NCI-H2107 (cell line): ENCODE measurements at places on chromosomes 7 and 10.

GRCh38 chr10:98619446-98619845 is 172.7 kb upstream of the HPS1 start:
- no peak for DNase-seq

DNA sequence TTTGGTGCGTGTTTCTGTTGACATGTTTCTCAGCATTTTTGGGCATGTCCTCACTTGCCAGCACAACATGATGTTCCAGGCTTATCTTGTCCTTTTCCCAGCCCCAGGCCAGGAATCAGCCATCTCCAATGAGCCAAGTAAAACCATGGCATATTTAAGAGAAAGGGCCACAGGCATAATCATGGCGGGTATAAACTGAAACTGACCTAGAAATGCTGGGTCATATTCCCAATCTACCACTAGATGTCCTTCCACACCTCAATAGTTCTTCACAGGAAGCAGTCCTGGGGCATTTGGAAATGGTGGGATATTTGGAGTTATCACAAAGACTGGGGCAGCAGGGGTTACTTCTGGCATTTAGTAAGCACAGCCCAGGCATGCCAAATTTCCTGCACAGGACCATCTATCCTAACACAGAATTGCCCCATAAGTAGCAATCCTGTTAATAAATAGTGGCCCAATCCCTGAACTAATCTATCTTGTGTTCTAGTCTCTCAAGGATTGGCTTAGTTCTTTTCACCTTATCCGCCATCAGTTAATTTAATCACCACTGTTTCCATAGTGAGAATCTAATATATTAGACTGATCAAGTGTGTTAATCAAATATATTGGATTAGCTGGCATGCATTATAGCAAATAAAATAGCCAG is 101.6 kb downstream of the NPSR1 start:
- no peak for DNase-seq

DNA sequence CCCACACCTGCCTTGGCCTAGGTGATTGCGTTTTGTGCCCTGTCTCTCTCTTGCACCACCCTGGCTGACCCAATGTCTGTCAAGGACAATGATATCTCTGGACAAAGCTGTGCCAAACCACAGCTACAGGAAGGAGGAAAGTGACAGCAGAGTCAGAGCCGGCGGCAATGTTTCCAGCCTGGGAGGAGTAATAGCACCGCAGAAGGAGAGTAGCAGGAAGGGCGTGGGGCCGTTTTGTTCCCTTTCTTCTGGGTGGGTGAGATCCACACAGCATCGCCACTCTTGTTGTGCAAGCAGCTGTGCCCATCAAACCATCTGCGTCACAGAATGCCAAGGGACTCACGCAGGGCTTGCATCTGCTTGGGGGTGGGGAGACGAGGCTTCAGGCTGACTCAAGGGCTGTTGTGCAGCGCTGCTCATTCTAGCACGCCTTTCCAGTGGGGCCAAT is 341.6 kb upstream of the AUTS2 start:
- no peak for DNase-seq

GRCh38 chr10:99345350-99345749 is 16.2 kb downstream of the CNNM1 start:
- no peak for DNase-seq

GRCh38 chr7:143299840-143300239 is 11.7 kb downstream of the CASP2 start:
- DNase-seq: no peak

- no peak for DNase-seq
These were observed 70.0 kb upstream of the INSYN2A start for GRCh38 chr10:127266431-127266830.

DNA sequence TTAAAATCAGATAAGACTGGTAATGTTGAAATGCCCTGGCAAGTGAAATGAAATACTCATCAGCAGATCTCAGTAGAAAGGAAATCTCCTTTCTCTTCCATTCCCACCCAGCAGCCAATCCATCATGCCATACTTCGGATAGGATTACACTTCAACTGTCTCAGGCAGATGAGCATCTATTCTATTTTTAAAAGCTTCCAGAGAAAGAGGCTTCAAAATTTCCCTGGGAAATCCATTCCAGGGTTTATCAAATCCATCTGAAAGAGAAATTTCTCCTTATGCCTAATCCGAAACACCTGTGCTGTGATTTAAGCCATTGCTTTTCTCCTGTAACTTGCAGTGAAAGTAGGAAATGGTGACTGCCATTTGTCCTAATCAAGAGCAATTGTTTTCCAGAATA is 60.4 kb upstream of the RAPGEF5 start:
- DNase-seq: no peak

DNA sequence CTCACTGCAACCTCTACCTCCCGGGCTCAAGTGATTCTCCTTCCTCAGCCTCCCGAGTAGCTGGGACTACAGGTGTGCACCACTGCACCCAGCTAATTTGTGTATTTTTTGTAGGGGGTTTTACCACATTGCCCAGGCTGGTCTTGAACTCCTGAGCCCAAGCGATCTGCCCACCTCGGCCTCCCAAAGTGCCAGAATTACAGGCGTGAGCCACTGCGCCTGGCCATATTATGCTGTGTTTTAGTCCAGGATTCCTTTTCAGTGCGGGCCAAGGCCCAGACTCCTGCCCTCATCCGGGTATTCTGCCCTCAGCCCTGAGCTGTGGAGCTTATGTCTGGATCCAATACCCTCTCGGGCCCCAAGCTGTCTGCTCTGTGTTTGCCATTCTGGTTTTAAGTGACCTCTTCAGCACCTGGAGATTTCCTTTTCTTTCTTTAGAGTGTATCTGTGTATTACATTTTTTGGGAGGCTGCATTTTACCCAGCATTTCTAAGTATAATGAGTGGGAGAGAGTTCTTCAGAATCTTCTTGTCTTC is 114.9 kb downstream of the BUB3 start:
- no peak for DNase-seq

DNA sequence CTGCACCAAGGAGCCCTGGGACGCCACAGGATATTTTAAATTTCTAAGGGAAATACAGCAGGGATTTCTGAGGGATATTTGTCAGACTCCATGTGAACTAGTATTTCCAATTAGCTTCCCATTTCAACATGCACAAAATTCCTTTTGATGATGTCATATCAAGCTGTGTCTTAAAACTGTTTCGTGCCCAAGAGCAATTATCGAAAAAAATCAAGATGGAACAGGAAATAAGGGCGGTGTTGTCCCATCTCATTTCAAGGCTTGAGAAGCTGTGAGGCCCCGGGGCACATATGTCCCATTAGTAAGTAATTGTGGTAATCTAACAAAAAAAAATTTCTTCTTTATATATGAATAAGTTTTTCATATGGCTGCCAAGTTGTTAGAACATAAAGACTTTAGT is 47.4 kb downstream of the PPP1R17 start:
- no peak for DNase-seq

DNA sequence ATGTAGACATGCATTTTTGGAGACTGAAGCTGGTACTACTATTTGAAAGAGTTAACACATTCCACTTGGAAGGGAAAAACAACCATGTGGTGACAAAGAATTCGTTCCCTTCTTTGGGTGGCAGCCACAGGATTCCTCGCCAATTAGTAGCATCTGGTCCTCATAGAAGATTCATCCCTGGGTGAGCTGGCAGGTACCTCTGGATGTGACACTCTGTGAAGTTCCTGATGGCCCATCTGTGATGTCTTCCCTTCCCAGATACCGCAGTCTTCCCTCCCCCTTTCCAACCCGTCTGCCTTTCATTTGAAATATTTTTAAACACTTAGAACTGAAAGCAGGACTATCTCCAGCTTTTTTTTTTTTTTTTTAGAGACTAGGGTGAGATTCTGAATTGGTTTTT is 569.5 kb downstream of the TYW1 start:
- DNase-seq: no peak

- no peak for DNase-seq
These were observed 528.9 kb downstream of the MAGI2 start for GRCh38 chr7:78924581-78924980.

DNA sequence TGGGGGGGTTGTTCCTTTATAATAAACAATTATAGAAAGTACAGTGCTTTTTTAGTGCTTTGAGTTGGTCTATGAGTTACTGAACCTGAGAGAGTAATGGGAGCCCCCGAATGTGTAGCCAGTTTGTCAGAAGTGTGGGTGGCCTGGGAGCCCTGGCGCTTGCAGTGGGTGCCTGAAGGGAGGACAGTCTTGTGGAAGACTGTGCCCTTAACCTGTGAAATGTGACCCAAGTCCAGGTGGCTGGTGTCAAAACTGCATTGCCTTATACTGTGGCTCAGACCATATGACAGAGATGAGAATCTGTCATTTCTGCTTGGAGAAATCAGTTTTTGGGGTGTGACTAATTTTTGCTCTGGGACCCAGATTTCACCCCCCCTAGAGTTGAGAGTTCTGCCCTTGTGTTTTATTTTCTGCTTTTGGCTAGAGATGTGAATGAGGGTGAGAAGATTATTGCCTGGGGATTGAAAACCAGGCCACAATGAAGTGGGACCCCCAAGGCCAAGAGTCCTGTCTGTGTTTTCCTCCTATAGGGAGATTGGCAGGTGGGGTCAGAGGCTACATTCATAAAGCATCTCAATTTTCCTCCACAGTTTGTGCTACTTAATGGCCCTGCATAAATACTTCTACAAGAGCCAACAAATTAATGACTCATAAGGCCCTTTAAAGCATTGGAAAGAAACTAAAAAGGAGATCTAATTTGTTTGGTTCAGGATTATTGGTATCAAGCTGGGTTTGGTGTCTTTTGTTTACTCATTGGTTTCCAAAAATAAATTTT is 24.1 kb upstream of the CARD11 start:
- DNase-seq: no peak

GRCh38 chr7:129615018-129615417 is 3.5 kb downstream of the NRF1 start:
- DNase-seq: no peak

- DNase-seq: no peak
These were observed 47.4 kb downstream of the ATOH7 start for GRCh38 chr10:68184546-68184945.

- DNase-seq: no peak
These were observed 34.8 kb upstream of the CARD11 start for GRCh38 chr7:3078514-3078913.

GRCh38 chr7:114062810-114063209 is 144.0 kb upstream of the PPP1R3A start:
- no peak for DNase-seq

GRCh38 chr7:90485734-90486316 is 16.4 kb downstream of the PTTG1IP2 start:
- no peak for DNase-seq
